IPS DF 19.7 (cell line): ENCODE measurements at places on chromosomes 6 and 20.

GRCh38 chr6:3282476-3283236, 23.9 kb downstream of the PSMG4 start:
- DNase-seq = no peak

DNA sequence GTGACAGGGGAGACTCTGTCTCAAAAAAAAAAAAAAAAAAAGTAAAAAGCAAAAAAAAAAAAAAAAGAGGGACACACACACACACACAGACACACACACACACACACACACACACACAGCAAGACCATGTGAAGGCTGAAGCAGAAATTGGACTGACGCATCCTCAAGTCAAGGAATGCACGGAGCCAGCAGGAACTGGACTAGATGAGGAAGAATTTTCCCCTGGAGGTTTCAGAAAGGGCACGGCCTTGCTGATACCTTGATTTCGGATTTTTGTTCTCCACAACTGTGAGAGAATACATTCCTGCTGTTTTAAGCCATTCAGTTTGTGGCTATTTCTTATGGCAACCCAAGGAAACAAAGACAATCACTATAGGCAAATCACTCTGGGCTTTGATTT, 176.9 kb upstream of the SALL4 start:
- DNase-seq = no peak

DNA sequence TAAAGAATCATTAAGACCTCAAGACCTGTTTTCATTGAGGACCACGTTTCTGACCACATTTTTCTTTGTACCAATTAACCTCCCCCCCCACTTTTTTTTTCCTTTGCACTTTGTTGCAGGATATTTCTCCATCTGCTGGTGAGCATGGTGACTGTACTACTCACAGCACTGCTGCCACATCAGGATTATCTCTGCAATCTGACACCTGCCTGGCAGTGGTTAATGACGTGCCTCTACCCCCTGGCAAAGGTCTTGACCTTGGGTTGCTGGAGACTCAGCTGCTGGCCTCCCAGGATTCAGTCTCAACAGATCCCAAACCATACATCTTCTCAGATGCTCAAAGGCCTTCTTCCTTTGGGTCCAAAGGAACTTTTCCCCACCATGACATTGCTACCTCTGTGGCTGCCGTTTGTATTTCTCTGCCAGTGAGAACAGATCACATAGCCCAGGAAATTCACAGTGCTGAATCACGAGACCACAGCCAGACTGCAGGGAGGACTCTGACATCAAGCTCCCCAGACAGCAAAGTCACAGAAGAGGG, 46.6 kb upstream of the EDN3 start:
- no peak for DNase-seq

GRCh38 chr6:88141561-88142296, 24.4 kb downstream of the CNR1 start:
- DNase-seq = no peak

DNA sequence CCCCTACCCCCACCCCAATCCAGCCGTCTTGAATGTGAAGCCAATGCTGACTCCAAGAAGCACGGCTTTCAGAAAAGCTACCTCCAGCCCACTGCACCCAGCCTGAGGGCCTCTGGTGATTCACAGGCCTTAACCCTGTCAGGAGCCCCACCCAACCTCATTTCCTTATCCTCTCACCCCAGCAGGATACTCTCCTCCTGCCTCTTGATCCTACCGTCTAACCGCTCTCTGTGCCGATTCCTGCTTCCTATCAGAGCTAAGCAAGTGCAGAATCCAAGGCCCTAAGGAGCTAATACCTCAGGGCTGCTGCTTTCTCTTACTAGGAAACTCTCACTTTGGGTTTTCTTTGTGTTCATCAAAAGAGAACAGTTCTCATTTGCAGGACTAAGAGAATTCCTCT, 47.2 kb downstream of the TRERF1 start:
- DNase-seq = peak; percentile 52
